Activated T-helper 2 cell treated with anti-CD3 and anti-CD28 coated beads, Interferon-gamma antibody, Interleukin-2, Interleukin-4, amounts not matched to agents 10 μg/mL and 5 μg/mL and 100 μg/mL, durations not matched to agents 14 hours and 24 hours and 36 hours (primary cell): ENCODE measurements at places on chromosomes 6 and 20.

DNA sequence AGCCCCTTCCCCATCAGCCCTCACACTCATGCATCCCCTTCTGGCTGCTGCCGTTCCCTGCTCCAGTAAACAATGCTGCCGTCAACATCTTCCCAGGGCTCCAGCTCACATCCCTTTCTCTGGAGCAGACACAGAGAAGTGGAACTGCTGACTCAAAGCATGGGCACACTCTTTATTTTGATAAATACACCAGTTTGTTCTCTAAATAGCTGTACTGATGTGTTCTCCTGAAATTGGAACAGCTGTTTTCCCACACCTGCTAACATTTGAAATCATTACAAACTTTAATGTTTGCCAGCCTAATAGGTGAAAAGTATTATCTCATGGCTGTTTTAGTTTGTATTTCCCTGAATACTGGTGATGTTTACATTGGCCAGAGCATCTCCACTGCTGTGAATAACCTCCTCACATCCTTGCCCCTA, 102.1 kb upstream of the NXT1 start:
- no peak for DNase-seq

DNA sequence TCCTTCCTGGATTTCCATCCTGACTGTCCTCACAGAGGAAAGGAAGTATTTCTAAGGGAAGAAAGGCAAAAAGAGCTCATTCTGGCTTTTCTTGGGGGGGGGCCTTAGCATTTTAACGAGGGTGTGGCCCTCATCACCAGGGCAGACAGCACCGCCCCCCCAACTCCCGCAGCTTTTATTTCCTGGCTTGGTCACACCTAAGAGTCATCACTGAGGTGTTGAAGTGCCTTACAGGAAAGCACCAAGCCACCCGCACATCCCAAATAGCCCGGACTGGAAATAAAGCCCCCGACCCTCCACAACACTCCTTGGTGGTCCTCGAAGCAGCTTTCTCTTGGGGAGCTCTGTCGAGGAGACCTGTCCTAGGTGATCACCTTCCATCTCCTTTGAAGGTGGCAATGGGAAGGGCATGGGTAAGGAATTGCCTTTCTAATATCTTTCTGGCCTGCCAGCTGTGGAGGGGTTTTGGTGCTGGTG, 1.3 kb downstream of the PTK7 start:
- no peak for DNase-seq

DNA sequence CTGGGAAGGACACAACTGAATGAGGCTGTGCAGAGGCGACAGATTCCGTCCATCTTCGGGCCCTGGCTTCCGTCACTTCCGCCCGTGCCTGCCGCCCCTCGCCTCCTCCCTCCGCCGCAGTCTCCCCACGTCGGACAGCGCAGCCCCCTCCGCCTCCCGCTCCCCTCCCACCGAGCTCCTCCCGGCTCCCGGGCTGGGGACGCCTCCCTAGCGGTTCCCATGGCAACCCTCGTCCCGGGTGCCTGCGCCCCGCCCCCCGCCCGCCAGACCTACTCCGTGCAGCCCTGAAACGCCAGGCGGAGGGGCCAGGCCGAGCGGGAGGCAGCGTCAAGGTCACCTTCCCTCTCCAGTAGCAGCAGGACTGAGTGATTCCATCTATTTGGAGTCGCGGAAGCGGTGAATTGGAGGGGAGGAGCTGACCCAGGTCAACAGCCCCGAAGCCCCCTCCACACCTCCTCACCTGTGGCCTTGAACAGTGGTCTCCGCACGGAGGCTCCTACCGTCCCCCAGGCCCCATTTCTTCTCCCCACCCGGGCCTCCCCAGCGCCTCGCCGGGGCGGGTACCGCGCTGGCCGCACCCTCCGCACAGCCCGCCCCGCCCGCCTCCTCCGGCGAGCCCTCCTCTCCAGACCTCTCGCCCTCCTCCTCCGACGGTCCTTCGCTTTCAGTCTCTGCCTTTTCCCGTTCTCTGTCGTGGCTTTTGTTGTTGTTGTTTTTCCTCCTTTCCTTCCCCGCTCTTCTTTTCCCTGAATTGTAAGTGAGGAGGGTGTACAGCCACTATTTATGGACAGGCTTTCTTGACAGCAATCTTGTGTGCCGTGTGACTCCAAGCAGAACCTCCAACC, 951 bp downstream of the NRSN2 start:
- peak; percentile 55 for DNase-seq

DNA sequence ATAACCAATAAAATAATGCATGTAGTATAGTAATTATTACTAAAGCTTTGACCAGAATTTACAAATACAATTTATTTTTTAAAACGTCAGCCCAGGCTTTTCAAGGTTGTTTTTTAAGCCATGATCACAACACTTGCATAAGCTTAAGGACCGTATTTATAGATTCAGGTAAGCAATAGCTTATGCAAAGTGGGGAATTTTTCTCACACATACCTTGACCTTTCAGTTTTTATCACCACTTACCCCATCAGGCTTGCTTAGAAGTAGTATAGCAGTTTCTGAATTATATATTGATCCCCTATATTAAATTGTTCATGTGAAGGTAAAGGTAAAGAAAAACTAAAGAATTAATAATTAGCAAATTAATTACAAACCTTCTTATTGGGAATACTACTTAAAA, 232.3 kb upstream of the FKBP1C start:
- no peak for DNase-seq

- DNase-seq: no peak
These were observed 106.0 kb upstream of the CDH4 start for GRCh38 chr20:61146023-61146422.
